Retina (tissue), 1 donor: ENCODE measurements at places on chromosomes 16 and 17.
A peak's percentile ranks its signal among the peaks of the same experiment; 100 is the strongest.

DNA sequence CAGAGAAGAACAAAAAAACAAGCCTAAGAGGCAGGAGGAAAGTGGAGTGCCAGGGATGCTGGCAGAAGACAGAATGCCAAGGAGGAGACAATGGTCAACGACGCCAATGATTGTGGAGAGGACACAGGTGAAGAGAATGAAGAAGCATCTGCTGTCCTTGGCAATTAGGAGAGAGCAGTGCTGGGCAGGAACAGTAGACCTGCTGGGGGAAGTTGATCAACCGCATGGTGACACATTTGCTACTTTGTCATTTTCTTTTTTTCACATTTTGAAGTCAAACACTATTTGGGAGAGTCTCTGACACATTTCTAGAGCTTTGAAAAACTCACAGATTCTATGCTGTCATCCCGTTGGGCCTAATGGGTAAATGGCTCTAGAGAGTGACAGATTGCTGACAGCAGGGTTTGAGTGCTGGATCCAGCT lies 1.1 kb upstream of the PIK3R6 start:
- no peak for DNase-seq

- DNase-seq = no peak
Observed at GRCh38 chr16:54460263-54460860, 173.8 kb upstream of the IRX3 start.

DNA sequence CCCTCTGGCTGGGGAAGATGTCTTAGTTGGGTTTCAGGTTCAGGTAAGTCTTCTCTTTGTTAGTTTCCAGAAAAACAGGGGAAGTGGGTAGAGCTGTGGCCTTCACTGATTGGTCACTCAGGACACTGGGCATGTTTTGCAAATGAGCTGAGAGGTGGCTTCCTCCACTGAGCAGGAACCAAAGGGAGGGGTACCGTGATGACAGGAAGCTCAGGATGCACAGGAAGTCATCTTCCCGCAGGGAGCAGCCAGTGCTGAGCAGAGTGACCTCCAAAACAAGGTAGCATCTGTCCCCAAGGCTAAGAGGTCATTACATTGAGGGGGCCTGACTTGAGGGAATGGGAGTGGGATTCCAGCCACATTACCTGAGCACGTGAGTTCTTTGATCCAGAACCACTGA lies 5.6 kb downstream of the NT5C start:
- no peak for DNase-seq

GRCh38 chr17:57313097-57313835 lies 56.9 kb downstream of the MSI2 start:
- DNase-seq = no peak

- DNase-seq = no peak
Observed at GRCh38 chr17:81310949-81311550, 15.9 kb upstream of the SLC38A10 start.

- no peak for DNase-seq
Observed at GRCh38 chr16:79466111-79466510, 134.4 kb downstream of the MAF start.

GRCh38 chr16:5041600-5042133 lies 7.9 kb upstream of the NAGPA start:
- DNase-seq = no peak

DNA sequence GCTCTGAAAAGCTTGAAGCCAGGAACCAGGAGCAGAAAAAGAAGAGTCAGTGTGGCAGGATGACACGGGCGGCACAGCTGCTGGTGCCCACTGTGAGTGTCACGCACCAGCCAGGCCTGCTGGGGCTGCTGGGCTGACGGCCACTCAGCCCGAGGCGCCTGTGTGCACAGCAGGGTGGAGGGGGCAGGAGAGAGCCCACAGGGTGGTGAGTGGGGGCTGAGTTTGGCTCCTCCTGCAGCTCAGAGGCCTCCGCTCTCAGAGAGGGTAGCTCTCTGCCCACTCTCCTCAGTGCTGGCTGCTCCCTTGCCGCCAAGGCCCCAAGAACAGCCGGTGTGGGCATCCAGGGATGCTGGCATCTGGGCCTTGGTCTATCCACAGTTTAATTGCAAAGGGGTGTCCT lies 59.6 kb downstream of the GSG1L start:
- DNase-seq = no peak

DNA sequence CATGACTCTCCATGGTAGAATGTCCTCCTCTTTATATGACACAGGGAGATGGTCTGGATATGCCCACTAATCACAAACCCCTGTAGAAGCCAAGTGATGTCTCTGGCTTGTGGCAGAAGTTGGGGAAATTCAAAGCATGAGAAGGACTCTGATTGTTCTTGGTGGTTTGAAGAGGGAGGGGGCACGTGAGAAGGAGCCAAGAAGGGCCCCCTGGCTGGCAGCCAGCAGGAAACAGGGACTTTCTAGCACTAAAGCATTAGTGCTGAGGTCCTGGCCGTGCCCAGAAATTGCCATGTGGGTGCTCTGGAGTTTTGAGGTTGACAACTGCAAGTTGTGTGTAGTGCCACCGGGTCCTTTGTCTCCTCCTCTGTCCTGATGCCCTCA lies 199.9 kb downstream of the LGALS9B start:
- DNase-seq = no peak

GRCh38 chr17:62191390-62192361 lies 126.6 kb upstream of the MED13 start:
- DNase-seq = no peak

DNA sequence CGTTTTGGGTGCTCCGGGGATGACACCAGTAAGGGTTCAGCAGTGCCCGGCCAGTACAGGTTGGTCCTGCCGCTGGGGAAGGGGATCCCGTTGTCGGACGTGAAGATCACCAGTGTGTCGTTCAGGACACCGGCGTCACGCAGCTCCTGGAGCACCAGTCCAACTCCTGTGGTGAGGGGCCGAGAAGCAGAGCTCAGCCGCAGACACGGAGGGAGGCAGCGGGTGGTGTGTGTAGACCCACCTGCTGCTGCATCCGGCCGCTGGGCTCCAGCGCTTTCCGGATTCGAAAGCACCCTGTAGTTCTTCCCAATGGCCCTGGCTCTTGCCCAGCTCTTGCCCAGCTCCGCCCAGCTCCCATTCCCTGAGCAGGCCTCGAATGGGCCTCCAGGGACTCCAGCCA lies 8.0 kb downstream of the SGSH start:
- no peak for DNase-seq

DNA sequence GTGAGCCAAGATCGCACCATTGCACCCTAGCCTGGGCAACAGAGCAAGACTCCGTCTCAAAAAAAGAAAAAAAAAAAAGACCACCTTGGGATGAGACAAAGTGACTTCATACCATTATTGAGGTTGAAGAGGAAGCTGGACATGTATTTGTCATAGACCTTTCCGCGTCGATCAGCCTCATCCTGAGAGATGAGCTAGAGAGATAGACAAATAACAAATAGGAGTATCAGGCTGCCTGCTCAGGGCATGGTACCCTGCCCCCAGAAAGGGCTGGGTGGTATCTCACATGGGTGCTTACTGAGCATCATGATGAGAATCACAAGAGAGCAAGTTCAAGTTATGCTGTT lies 22.1 kb downstream of the CNTNAP1 start:
- no peak for DNase-seq

GRCh38 chr16:81409016-81409556 lies 35.5 kb upstream of the CMIP start:
- DNase-seq = no peak

GRCh38 chr16:13298666-13299065 lies 397.3 kb downstream of the SHISA9 start:
- peak; percentile 48 for DNase-seq

DNA sequence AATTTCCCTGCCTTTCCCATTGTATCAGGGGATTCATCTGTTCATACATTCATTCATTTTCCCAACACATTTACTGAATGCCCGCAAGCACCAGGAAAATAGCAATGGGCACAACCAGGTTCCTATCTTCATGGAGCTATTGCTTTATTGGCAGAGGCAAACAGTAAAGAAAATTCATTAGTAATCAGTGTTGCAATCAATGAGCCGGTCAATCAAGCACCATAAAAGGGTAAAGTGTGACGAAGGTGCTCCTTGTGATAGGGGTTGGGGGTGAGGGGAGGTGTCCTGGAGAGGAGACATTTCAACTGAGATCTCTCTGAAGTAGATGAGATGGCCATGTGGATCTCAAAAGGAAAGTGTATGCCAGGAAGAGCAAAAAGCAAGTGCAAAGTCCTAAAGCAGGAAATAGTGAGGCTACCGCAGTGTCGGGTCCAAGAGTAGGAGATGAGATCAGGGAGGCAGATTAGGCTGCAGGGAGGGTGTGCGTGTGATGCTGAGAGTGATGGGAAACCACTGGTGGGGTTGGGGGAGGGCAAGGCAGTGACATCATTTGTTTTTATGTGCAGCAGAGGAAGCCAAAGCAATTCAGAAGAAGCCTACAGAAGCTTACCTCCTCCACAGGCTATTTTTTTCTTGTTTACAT lies 28.4 kb downstream of the CDH13 start:
- no peak for DNase-seq

- no peak for DNase-seq
Observed at GRCh38 chr17:35291802-35292201, 48.9 kb downstream of the SLFN5 start.

DNA sequence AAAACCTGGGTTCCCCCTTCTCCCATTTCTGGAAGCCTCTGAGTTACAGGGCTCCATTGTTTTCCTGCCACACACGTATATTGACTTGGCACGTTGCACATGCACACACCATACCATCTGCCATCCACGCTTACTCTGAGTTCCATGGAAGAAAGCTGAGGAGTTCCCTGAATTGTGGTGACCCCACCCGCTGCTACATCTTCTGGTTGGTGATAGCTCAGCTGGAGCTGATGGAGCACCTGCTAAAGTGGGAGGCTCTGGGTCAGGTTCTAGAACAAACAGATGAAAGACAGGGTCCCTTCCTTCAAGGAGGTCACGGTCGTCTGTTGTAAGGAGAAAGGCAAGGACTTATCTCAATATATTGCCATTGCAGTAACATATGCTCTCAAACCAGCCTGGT lies 41.1 kb downstream of the TMEM11 start:
- no peak for DNase-seq

DNA sequence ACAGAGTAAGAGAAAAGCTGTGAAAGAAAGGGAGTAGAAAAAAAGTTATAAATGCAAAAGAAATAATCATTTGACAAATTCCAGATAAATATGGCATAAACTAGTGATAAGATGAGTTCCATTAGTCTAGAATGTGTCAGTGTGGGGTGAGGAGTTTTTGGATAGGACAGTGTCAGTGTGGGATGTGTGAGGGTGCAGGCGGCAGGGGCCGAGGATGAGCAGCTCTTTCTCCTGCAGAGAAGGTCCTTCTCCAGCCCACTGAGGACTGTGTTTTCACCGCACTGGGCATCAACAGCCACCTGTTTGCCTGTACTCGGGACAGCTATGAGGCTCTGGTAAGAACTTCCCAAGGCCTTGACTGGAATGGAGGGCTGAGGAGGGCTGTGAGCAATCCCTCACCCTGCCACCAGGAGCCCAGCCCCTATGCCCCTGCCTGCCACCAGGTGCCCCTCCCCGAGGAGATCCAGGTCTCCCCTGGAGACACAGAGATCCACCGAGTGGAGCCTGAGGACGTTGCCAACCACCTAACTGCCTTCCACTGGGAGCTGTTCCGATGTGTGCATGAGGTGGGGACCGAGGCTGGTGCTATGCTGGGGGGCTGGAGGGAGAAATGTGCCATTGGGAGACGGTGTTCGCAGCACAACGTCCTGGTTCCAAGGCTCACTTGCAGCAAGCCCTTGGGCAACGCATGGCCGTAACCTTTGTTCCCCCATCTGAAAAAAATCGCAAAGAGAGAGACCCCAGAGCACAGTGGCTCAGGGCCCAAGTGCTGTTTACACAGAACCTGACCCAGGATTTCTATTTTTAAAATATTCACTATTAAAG lies 13.1 kb downstream of the RAPGEFL1 start:
- DNase-seq = peak; percentile 32

DNA sequence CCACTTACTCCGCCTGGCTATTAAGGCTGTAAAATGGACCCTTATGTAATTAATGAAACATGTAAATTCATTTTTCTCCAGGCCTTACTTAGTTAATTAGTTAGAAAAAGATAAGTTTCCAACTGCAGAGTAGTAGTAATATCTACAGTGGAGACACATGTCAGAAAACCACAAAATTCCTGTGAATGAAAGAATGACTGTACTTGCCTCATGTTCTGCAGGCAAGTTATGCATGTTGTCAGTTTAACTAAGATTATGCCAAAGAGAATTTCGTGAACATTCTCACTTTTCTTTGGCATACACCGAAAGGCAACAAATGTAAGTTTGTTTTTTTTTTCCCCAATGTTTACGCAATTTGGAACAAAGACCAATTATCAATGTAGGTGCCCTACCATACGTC lies 16.8 kb upstream of the CCL1 start:
- no peak for DNase-seq

DNA sequence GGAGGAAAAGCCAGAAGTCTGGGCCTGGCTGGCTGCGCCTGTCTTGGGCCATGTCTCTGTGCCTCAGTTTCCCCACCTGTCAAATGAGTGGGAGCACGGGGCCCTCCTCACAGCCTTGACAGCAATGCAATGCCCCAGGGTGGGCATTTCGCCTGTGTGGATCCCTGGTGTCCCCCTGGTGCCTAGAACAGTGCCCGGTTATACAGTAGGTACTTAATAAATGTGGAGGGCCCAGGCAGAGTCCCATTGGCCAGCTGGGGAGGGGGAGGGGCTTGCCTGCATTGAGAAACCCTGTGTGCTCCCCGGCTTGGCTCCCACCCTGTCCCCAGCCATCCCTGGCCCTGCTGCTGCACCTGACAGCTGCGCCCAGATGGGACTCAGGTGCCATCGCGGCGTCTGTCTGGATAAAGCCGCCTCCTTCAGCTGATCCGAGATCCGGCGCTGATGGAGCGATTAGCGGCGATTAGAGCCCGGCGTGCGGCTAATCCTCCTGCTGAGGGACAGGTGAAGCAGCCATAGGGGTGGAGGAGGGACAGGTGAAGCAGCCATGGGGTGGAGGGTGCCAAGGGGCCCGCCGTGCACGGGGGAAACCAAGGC lies 12.4 kb downstream of the ZFPM1 start:
- no peak for DNase-seq

- DNase-seq = no peak
Observed at GRCh38 chr17:72884066-72884465, 208.4 kb downstream of the SLC39A11 start.

DNA sequence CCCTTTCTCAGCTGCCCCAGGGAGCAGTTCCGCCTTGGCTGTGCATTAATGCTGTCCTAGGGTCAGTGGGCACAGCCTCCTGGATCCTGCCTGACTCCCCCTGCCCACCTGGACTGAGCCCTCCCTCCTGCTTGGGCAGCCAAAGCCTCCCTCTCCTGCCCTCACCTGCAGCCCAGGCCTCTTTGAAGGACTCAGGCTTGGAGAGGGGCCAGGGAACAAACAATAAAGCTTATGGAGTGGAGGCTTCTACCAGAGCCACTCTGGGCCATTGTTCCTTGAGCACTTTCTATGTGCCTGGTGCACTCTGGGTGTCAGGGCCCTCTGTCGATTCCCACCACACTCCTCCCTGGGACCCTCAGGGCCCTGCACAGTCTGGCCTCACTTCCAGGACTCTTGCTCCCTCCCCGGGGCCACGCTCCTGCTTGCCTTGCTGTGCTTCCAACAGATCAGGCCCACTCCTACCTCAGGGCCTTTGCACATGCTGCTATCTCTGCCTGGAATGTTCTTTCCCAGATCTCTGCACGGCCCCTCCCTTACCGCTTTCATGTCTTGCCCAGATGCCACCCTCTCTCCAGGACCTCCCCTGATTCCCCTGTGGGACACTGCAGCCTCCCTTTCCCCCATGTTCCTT lies 5.0 kb downstream of the KCNJ12 start:
- no peak for DNase-seq

- no peak for DNase-seq
Observed at GRCh38 chr17:17966399-17966798, 5.8 kb downstream of the TOM1L2 start.
